ENCODE measurements at places on chromosomes 13 and 19.
A peak's percentile ranks its signal among the peaks of the same experiment; 100 is the strongest.

GRCh38 chr13:34416971-34417380, 525.1 kb upstream of the NBEA start:
- DNase-seq = no peak

DNA sequence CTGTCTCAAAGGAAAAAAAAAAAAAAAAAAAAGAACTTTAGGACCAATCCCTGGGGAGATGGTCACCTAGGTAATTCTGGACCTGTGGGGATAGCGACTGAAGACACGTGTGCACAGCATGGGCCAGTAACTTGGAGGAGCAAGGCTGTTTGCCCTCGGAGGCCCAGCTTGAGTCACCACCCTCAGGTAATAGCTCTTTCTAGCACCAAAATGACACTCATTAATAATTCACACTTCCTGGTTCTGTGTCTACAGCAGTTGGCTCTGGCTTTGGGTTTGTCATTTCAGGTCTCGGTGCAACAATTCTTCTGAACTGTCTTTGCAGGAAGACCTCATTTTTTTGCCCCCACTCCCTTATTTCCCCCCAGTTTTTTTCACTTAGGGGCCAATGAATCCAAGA, 3.9 kb upstream of the ATP11A start:
- DNase-seq = no peak

GRCh38 chr13:111216166-111216960, 101.3 kb downstream of the ARHGEF7 start:
- DNase-seq = no peak

GRCh38 chr13:71056581-71056980, 810.4 kb downstream of the DACH1 start:
- no peak for DNase-seq

GRCh38 chr19:3931041-3931440, 1.8 kb upstream of the NMRK2 start:
- DNase-seq = no peak

DNA sequence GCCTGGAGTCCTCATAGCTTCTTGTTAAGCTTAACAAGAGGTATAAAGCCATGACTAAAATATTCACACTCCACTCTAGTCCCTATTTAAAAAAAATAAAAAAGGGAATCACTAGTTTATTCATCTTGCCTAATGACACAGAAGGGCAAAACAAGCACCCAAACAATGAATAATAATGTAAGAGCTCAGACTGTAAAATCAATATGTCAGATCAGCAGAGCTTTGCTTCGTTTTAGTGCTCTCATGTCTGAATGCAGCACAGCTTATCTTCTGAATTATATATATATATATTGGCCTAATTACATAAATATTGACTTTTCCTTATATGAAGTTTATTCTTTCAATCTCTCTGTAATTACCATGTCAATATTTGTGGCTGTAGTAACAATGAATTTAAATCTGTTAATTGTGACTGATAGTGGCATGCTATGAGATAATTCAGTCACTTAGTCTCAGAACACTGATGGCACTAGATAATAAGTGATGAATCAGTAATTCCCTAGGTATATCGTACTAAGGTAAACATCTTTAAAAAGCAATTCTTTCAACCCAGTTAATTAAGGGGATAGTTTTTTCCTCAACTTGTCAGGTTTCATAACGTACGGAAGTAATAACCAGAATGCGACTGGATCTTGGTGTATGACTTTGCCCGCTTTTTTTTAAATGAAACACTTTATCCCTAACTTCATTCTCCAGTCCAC, 361.9 kb upstream of the GPC6 start:
- no peak for DNase-seq

- no peak for DNase-seq
These were observed 545 bp upstream of the ISYNA1 start for GRCh38 chr19:18438331-18439024.

DNA sequence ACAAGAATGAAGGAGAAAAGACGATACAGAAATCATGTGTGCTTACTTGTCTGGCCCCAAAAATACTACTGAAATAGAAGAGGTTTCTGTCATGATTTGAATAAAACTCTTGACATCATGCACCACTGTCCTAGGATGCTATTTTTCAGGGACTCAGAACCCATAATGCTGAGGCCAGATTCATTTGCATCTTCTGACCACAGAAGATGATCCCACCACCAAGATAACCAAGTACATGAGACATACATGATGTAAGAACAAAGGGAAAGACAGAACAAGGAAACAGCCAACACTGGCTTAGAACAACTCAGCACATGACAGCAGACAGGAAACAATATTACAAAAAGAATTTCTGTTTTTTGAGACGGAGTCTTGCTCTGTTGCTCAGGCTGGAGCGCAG, 2.5 kb downstream of the ZNF552 start:
- DNase-seq = no peak

DNA sequence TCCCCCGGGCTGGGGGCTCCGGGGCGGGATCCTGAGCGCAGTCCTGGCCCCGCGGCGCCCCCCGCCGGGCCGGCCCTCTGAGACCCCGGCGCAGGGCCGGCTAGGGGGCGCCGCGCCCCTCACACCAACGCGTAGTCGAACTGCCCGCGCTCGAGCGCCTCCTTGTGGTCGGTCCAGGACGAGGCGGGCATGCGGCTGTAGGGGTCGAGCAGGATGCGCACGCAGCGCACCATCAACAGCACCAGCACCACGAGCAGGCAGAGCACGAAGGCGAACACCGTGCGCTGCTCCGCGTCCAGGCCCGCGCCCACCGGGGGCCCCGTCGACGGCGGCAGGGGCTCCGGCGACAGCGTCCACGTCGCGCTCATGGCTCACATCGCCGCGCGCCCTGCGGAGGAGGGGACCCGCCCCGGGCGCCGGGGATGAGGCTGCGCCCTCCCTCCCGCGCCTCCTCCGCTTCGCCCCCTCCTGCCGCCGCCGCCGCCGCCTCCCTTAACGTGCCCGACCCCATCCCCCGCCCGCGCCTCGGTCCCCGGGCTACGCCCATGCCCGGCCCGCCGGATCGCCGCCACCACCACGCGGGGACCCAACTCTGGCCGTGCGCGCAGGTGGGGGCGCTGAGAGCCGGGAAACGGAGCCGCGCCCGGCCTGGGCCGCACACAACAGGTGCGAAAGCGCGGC, 624 bp downstream of the CTXN1 start:
- peak; percentile 82 for DNase-seq

DNA sequence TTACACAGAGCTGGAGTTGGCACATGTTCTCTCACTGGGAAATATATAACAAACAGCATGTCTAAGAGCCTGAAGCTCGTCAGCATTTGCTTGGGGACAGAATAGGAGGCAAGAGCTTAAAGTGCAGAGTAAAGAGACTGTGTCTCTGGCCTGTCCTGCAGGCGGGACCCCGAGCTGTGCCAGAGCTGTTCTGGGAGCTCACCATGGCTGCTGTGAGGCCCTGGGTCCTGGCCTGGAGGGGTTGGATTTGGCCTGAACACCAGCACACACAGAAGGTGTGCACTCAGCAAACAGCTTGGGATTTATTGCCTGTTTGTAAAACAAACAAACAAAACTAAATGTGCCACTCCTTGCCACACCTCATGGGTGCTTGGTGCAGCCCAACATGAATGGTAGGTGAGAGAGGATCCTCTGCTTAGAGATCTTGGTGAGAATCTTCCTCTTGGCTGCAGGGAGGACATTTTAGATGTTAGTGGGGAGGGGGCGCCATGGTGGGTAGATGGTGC, 60.9 kb downstream of the ERICH6B start:
- no peak for DNase-seq

DNA sequence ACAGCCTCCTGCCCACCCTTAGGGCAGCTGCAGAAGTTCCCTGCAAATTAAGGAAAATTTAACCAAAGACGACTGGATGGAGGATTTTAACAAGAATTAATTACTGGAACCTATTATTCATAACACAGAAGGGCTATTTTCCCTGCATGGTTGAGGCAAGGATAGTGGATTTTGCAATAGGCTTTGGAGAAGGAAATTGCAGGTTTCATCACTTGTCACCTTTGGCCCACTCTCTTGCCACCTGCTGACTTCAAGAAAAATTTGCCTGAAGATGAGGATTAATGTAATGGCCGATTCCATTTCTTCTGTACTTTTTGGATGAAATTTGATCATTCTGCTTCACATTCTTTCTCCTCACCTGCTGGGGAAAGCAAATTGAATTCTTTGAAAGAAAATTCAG, 261.7 kb downstream of the FGF9 start:
- DNase-seq = no peak

- DNase-seq = no peak
These were observed 94.7 kb downstream of the FREM2 start for GRCh38 chr13:38781539-38781938.

DNA sequence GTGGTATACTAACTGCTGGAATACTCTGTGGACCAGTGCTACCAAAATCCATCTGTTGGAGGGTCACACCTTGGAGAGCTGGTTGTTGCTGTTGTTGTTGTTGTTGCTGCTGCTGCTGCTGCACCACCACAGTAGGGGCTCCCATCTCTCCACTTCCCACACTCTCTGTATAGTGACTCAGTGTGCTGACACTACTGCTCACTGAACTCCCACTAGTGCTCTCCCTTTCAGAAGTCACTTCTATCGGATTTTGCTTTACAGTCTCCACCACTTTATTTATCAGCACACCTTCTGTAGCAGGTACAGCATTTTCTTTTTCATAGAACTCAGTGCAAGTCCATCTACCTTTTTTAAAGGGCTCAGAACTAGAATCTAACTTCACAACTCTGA, 1.7 kb downstream of the TSC22D1 start:
- no peak for DNase-seq

DNA sequence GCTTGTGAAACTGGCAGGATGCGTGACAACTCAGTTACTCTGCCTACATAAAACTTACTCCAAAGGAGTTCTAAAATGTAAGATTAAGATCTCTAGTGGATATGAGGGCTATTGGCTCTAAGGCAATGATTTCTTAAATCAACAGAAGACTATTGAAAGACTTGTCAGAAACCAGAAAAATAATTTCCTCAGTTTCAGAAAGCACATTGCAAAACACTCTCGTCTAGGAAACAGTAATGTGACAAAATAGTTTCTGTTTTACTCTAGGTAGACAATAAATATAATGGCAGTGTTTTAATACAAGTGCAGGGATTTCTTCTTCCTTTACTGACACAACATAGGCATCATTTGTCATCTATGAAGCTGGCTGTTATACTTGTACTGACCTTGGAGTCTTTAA, 230.1 kb downstream of the KCTD12 start:
- DNase-seq = no peak

- DNase-seq = no peak
These were observed 40.8 kb downstream of the SLITRK5 start for GRCh38 chr13:87712012-87712411.

Data from omental fat pad (tissue), 4 donors.